ENCODE measurements at places on chromosomes 2 and 18.

GRCh38 chr2:3151153-3151918, 226.3 kb downstream of the EIPR1 start:
- no peak for DNase-seq

- no peak for DNase-seq
Observed at GRCh38 chr18:58037163-58037562, 6.9 kb upstream of the NEDD4L start.

- DNase-seq, result no peak
Observed at GRCh38 chr2:71173096-71173495, 42.7 kb downstream of the MPHOSPH10 start.

- no peak for DNase-seq
Observed at GRCh38 chr18:22434973-22435608, 17.4 kb upstream of the CTAGE1 start.

- no peak for DNase-seq
Observed at GRCh38 chr2:207670887-207671286, 40.6 kb upstream of the CCNYL1 start.

DNA sequence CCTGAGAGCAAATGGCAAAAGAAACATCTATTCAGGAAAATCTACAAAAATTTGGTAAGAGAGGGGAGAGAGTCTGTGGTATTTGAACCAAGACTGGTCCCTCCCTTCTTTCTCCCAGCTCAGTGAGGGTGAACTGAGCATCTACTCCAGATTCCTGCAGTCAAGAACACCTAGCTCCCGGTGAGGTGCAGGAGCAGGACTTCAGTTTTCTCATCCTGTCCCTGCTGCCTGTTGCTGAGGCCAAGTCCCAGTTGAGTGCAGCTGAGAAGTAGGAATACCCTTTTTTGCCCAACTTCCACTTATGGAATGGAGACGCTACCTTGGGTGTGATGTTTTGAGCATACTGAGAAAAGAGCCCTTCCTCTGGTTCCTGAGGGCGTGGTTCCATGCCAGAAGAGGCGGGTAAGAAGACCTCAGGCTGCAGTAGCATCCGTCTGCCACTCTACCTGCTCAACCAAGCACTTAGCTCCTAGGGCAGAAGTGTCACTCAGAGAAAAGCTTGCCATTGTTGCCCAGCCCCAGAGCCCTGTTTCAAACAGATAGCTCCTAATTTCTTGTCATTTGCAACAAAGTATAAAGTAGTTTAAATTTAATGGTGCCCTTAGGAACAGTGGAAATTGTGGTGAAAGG, 112.9 kb downstream of the SOS1 start:
- DNase-seq, result no peak

Measured in NCI-H2081 treated with DMSO at 0.1 percent for 48 hours (cell line).